ENCODE measurements at places on chromosomes 6 and 20. TPM values are rescaled to one million over a fixed set of nuclear protein-coding genes. Genes with fewer than 3 reads are reported as not detected.

DNA sequence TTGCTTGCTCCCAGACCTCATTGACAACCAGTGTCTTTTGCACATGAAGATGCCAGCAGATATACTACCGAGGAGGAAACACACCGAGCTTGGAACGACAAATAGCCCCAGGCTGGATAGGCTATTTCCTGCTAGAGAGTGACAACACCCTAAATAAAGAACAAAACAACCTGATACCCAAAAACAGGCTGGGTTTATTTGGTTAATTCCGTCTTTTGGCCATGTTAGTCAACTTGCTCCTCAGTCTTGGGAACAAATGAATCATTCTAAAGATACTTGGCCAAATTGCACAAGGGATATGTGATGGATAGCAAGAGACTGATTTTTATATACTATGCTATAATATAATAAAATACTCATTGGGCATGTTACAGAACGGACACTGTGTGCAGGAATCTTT is 11.5 kb upstream of the MUC22 start:
- DNase-seq, result no peak

DNA sequence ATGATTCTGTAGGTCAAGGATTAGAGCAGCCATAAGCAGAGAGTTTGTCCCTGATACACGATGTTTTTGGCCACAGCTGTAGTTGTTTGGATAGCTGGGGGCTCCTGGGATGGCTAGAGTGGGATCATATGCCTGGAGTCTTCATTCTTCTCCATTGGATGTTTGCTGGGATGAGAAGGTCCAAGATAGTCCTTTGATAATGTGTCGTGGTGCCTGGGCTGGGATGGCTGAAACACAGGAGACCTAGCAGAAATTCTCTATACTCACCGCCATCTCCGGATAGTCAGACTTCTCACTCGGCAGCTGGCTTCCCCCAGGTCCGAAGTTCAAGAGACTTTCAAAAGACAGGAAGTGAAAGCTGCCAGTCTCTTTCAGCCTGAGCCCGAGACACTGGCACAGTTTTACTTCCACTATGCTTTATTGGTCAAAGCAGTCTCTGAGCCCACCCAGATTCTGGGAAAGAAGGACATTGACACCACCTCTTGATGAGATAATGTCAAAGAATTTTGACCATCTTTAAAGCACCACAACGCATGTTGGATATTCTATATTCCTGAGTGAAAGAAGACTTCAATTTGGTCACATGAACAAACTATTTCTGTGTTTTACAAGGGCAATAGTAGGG is 16.0 kb downstream of the MARCKS start:
- DNase-seq, result peak; percentile 56

- DNase-seq, result no peak
Measured at GRCh38 chr6:39086711-39087110, 28.3 kb downstream of the SAYSD1 start.

DNA sequence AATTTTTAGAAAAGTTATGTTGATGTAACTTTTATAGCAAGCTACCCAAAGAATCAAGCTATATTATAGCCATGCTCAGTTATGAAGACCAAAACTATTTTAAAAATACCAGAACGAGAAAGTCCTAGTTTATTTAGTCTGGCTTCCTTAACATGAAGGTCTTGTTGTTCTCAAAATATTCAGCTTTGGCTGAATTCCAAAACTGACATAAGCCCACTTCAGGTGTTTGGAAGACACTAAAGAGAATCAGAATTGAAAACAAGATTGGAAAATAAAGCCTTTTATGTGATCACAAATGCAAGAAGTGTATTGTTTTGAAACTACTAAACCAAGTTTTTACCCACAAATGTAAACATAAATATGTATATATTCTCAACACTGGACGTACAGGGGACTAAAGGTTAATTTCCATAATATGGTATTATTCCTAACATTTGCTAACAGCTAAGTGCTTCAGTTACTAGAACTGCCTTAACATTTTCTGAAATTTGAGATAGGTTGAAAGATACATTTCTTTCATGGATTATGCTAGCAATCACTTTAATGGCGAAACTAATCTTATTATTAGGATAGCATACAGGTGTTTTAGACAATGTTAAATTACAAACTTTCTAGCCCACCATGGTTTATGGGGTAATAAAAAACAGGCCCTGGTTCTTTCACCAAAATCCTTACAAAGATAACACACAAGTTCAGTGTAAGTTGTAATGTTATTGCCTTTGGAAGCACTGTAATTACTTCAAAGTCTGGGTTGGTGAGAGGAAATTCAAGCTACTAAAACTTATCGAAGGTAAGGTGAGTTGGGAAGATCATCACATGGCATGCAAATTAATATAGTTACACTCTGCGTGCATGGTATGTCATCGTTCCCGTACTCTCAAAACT is 1.6 kb downstream of the MAP3K5 start:
- DNase-seq, result no peak

- no peak for DNase-seq
Measured at GRCh38 chr6:74420221-74420620, 724.2 kb downstream of the CD109 start.

- DNase-seq, result no peak
Measured at GRCh38 chr20:62357187-62357667, 9.9 kb downstream of the LAMA5 start.

TCEA2 gene
- total RNA-seq, result 43.6 TPM

GRCh38 chr6:113763876-113764275 is 93.3 kb upstream of the MARCKS start:
- DNase-seq, result no peak

CNBD2 gene
- 3.8 TPM for total RNA-seq
